ENCODE measurements at places on chromosomes 2 and 18.
A peak's percentile ranks its signal among the peaks of the same experiment; 100 is the strongest.

DNA sequence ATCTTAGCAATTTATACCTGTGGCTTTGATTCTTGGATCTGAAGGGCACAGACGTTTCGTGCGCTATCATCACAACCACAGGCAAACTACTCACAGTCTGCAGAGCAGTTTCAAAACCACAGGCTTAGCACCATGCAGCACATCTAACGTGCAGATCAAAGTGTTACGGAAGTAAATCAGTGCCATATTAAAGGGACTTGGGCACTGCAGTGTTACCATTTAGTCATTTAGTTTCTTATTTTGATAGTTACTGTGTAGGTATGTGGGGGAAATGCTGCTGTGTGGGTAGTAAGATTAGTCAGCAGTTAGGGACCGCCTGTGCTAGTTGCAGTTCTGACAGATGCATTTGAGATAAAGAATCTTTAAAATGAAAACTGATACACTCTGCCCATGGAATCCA, 384.0 kb downstream of the NBAS start:
- peak; percentile 99 for DNase-seq

GRCh38 chr2:10380048-10380926, 67.8 kb downstream of the ODC1 start:
- DNase-seq, result no peak

DNA sequence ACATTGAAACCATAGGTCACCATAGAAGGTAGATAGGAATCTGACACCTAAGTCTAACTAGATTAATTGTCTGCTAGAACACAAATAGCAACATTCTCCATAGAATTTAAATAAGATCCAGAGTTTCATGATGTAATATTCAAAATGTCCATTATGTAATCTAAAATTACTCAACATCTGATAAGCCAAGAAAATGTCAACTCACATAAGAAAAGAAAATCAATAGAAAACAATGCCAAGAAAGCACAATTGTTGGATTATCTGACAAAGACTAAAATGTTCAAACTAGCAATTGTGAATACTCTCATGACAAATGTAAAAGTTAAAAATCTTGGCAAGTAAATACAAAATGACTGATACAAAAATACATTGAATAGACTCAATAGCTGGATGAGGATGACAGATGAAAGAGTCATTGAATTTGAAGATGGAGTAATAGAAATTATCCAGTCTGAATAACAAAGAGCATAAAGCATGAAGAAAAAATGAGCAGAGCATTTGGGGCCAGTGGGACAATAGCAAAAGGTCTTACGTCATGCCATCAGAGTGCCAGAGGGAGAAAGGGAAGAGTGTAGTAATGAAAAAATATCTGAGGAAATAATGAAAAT, 358.6 kb downstream of the METTL4 start:
- no peak for DNase-seq

DNA sequence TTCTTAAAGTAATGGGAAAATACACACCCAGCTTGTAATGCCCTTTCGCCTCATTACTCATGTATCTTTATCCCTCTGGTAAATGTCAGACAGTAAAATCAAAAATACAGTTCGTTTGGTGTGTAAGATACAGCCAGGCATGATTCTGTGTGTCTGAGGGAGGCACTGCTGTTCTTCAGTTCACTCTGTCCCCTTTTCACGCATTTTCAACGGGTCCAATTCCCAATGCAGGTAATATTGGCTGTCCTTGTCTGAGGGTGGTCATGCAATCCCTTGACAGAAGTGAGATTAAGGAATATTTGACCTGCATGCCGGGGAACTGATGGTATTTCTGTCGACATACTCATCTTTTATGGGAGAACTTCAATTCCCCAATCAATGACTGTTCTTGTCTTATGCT, 587.2 kb upstream of the NXPH2 start:
- no peak for DNase-seq

- no peak for DNase-seq
Observed at GRCh38 chr2:102098756-102099155, 43.8 kb upstream of the IL1R1 start.

Data from Jurkat, Clone E6-1 (cell line).